Heart right ventricle (tissue), 16 donors: ENCODE measurements at places on chromosomes 16 and 17.

GRCh38 chr16:51034481-51035109, 116.5 kb downstream of the SALL1 start:
- peak; percentile 8 for DNase-seq

DNA sequence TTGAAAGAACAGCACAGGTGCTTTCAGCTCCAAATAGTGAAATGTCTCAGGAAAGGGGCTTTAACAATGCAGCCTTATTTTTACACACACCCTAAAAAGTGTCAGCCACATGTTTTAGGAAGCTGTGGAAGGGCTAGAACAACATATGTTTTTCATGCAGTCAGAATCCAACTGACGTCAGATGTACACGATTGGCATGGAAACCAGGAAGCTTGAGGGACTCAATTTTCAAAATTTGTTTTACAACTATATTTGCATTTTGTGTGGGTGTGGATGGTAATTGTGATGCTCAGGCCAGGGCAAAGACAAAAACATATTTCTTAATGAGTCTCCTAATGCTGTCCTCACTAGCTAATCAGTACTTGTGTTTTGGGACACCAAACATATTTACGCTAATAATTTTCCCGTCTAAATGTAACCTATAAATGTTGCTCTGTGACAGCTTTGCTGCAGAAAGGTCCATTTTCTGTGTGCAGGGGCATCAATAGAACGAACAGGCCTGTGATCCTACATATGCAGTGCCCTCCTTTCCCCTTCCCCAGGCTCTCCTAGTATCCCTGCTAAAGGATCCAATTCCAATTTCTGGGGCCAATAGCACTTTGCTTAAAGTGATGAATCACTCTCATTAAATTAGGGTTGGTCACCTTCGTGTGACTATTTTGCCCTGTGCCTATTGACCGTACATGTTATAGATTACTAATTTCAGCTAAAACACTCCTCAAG, 434.0 kb upstream of the CDH5 start:
- DNase-seq = no peak

GRCh38 chr17:11511696-11512095, 86.6 kb upstream of the DNAH9 start:
- no peak for DNase-seq

GRCh38 chr16:20879175-20880040, 20.8 kb downstream of the DCUN1D3 start:
- no peak for DNase-seq

DNA sequence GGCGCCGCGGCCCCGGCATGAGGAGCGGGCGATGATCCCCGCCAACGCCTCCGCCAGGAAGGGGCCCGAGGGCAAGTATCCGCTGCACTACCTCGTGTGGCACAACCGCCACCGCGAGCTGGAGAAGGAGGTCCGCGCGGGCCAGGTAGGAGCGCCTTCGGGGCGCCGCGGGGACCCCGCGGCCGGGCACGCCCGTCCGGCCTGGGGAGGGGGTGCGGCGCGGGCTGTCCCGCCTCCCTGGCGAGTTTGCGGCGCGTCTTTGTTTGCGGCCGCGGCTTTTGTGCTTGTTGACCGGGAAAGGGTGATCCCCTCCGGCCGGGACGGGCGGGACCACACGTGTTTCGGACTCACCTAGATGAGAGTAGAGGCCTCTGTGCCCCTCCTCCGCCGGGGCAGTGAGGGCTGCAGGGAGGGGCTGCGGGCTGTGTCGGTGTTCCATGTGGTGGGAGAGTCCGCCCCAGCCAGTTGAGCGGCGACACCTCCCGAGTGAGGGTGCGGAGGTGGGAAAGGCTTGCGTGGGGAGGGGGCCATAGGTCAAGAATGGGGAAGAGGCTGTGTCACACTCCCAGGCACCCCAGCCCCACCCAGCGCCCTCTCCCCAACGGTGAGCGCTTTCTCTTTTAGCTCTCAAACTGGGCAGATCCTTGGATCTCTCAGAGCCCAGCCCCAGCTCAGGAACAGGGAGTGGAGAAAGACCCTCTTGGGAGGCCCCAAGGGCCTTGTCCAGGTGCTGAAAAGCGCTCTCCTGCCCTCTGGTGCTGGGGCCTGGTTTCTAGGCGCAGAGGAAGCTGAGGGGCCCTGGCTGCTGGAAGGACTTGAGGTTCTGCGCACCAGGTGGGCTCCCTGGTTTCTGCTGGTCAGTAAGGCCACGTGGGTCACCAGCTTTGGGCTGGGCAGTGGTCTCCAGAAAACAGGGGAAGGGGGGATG, 923 bp downstream of the ANKRD13B start:
- DNase-seq = peak; percentile 15

- DNase-seq = no peak
Observed at GRCh38 chr17:82110298-82110697, 12.3 kb upstream of the FASN start.

DNA sequence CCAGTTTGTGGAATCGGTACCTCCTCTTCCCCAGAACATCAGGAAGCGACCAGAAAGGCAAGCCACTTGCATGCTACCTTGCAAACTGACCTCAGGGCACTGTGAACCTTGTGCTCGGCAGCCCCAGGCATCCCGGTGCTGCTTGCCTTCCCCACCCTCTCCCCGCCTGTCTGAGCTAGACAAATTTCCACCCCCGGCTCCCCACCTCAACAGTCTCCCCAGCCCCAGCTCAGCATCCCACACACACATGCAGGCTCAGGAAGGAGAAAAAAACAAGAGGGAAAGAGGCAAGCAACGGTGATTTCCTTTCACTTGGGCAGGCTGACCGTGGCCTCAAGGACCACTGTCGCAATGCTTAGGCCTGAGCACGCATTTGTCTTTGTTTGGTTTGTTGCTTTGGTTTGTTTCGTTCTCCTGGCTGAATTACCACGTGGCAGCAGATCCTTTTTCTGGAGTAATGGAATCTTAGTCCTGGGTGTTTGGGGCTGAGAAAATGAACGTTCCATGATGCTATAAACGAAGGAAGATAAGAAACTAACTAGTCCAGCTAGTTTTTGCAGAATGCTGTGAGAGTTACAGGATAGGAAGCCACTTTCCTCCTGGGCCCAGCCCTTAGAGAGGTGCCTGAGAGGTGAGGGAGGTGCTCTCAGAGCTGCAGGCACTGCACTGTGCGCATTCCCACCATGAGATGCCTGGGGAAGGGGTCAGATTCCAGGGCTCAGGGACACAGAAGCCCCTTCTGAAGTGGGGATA, 27.9 kb downstream of the SDK2 start:
- DNase-seq = no peak
